ENCODE measurements at places on chromosomes 13 and 19. TPM values are rescaled to one million over a fixed set of nuclear protein-coding genes. Genes with fewer than 3 reads are reported as not detected.

- no peak for ATAC-seq
Measured at GRCh38 chr13:110416131-110417025, 109.3 kb downstream of the COL4A2 start.

The ZMYM5 gene
- total RNA-seq = 10.7 TPM

- ATAC-seq = no peak
Measured at GRCh38 chr13:89490661-89491060, 1819.5 kb downstream of the SLITRK5 start.

GRCh38 chr19:39553082-39553652, 13.2 kb upstream of the EID2 start:
- ATAC-seq = no peak

DNA sequence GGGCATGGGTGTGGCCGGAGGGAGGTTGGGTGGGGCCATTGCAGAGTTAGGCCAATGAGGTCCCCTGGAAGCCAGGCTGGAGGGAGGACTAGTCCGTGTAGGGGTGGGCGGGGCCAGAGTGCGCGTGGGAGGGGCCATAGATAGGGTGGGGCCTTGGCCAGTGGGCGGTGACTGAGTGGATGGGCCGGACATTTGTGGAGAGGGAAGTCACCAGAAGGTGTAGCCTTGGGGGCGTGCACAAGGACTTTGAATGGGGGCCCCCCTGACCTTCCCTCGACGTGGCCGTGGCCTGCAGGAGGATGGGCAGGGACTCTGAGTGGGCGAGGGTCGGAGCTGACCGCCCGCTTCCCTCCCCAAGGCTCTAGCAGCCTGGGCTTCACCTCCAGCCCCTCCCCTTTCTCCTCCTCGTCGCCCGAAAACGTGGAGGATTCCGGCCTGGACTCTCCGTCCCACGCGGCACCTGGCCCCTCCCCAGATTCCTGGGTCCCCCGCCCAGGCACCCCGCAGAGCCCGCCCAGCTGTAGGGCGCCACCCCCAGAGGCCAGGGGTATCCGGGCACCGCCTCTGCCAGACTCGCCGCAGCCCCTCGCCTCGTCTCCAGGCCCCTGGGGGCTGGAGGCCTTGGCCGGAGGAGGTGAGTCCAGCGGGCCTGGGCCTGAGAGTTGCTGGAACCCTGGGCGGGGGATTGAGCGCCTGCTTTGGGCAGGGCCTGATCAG, 16.5 kb upstream of the B3GNT3 start:
- ATAC-seq = peak; percentile 56

The KIR2DL3 gene
- not detected for total RNA-seq

DNA sequence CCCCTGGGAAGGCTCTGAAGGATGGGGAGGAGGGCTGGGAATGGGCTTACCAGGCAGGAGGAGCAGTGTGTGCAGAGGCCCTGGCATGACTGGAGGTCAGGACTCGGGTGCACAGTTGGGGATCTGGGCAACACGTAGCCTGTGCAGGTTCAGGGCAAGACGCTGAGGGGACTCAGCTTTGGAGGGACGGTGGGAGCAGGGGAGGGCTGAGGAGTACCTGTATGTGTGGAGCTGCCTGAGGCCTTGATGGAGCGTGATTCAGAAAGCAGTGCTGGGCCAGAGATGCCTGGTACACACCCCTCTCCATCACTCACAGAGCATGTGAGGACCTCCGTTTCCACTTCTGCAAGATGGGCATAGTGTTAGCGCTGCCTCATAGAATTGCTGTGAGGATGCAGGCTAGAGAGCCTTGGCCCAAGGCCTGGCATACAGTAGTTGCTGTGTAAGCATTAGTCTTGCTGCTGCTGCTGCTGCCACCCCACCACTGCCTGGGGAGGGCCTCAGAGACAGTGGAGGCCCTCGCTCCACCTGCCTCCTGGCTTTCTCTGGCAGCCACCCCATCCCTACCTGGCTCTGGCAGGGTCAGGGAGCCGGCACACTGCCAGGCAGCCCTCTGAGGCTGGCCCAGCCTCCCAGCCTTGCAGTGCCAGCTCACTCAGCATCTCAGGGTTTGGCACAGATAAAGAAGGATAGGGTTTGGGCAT, 2.4 kb downstream of the PAK4 start:
- no peak for ATAC-seq

DNA sequence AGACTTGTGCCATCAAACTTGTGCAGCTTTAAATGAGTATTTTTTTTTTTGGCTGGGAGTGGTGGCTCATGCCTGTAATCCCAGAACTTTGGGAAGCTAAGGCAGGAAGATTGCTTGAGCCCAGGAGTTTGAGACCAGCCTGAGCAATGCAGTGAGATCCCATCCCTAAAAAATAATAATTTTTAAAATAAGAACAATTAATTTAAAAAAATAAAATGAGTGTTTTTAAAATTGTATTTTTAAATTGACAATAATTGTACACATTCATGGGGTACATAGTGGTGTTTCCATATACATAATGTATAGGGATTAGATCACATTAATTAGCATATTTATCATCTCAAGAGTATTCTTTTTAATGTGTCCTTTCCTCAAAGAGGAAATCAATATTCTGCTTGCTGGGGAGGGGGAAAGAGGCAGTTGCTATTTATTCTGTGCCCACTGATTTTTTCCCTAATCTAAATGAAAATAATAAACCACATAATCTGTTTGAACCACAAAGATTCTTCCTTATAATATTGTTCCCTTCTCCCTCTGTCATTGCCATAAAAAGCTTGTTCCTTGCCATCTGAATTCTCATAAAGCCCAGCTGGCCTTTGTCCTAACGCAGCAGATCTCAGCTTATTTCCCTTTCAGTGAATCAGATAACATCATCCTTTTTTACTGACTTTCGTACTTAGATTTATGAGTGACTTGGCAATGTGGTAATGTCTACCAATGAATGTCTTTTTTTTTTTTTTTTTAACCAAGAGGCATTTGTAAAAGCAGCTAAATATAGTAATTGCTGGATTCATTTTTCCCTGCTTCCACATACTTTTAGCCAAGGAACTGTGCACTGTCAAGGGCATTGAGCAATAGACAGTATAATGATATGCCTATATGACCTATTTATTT, 81.8 kb upstream of the RUBCNL start:
- no peak for ATAC-seq

- ATAC-seq = peak; percentile 64
Measured at GRCh38 chr19:54470991-54471782, 1.9 kb downstream of the CDC42EP5 start.

The MOB3A gene
- 28.1 TPM for total RNA-seq

- ATAC-seq = peak; percentile 71
Measured at GRCh38 chr19:8451885-8452284, 7.1 kb downstream of the HNRNPM start.

DNA sequence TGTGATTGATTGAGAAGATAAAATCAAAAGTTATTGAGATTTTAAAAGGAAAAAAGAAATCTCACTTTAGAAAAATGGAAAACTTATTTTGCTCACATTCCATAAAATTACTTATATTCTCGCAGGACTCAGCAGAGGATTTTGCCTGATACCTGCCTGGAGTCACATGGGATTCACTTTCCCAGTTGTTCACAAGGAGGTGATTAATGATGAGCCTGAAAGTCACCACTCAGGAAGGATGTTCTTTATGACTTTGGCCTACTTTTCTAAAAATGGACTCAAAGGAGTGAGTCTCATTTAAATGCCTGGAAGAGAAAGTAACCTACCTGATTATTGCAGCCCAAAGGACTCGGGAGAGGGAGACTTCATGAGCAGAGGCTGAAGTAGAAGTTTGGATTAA, 34.5 kb upstream of the FAM216B start:
- no peak for ATAC-seq

The ELF1 gene
- 68.9 TPM for total RNA-seq

The LAIR2 gene
- not detected for total RNA-seq

DNA sequence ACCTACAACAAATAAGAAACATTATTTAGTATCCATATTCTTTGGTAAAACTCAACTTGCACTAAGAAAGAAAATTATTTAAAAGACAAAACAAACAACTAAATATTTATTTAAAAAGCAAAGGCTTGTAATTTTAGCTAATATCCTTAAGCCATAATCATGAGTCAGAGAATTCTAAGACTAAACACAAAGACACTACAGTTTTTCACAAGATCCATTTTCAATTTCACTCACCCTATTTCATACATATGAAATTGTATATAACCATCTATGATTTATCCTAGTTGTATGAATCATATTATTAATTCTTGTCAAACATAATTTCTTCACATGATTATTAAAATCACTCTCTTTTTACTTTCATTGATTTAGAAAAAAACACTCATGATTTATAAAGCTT, 64.3 kb downstream of the MICU2 start:
- no peak for ATAC-seq

The ZNF682 gene
- total RNA-seq = 3.3 TPM

DNA sequence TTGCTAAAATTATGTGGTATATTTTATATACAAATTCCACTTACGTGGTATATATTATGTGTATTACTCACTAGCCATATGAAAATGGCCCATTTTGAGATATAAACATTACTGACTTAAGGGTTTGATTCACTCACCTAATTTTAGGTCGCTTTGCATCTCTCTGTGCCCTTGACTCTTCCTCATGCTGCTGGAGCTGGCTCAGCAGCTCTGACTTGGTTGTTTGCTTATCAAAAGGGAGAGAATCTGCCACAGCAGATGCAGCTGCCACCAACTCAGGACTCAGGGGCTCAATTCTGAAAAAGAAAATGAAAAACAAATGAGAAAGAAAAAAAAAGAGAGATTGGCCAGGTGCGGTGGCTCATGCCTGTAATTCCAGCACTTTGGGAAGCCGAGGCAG, 12.2 kb downstream of the MRPS31 start:
- ATAC-seq = no peak

The ZNF814 gene
- total RNA-seq = 6.5 TPM

The KLK3 gene
- total RNA-seq = not detected

The LYL1 gene
- 1.4 TPM for total RNA-seq

GRCh38 chr13:85816413-85816812, 17.2 kb upstream of the SLITRK6 start:
- no peak for ATAC-seq

DNA sequence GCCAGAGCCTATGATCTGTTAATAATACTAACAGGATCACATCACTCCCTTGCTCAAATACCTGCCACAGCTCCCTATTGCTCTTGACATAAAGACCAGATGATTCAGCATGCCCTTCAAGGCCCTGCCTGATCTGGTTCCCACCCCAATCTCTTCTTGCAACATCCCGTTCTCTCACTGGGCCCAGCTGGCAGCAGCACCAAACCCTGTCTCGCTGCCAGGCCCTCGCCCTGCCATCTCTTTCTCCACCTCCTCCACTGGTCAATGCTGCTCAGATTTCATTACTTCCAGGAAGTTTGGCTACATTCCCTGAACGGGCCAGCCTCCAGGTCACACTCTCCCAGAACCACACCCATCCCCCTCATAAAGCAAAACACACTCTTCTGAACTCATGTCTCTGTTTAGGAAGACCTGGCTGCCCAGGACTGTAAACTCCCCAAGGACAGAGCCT, 8.6 kb upstream of the BCAT2 start:
- ATAC-seq = peak; percentile 90

- ATAC-seq = no peak
Measured at GRCh38 chr13:97434397-97435201, 630 bp downstream of the RAP2A start.

DNA sequence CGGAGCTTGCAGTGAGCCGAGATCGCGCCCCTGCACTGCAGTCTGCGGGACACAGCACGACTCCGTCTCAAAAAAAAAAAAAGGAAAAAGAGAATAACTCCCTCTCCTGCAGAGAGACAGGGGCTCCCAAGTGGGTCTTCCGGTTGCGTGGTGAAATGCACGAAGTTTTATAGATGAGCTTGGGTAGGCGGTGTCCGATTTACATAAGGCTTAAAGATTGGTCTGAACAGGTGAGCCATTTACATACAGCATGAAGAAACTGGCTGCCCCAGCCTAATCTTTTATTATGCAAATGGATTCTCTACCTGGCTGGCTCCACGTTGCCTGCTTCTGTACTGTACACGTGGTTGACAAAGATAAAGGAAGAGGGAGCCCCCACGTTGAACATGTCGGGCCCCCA, 19.5 kb downstream of the ADGRE2 start:
- peak; percentile 79 for ATAC-seq

DNA sequence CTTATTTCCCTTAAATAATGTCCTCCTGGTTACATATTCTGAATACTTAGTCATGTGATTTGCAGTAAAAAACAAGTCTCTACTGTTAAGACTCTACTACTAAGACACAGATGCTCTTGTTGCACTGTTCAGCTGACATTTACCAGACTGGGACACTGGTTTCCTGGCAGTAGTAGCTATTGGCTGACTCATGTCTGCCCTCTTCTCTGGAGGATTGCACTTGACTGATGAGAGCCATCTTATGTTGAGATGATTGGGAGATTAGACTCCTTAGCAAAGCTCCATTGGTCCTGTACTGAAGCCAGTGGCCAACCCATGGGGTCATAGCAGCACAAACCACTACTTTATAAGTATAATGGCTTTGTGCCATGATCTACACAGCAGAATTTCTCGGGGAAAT, 1672.6 kb upstream of the PCDH20 start:
- ATAC-seq = no peak

The RGL3 gene
- 0.64 TPM for total RNA-seq

The KLK14 gene
- 0.68 TPM for total RNA-seq

The ZNF791 gene
- total RNA-seq = 14.7 TPM

The F10 gene
- total RNA-seq = 0.56 TPM

DNA sequence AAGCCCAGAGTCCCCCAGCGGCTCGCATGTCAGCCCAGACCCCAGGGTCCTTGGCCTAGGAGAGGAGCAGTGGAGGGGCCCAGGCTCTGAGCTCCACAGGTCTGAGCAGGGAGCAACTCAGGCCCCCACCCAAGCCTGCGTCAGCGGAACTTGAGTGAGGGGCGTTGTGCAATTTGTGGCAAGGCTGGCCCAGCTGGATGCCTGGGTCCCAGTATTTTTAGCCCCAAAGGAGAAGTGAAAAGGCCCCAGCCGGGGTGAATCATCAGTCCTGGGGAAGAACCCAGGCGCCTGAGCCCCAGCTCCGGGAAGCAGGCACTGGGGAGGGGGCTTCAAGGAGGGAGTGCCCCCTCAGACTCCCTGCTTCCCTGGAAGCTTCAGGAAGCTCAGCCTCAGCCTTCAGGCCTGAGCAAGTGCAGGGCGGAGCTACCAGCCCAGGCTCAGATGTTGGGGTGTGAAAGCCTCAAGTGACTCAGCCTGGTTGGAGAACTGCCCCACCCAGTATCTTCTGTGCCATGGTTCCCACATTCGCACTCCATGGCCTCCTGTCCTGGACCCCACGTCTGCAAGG, 7.2 kb downstream of the MED29 start:
- ATAC-seq = peak; percentile 65

DNA sequence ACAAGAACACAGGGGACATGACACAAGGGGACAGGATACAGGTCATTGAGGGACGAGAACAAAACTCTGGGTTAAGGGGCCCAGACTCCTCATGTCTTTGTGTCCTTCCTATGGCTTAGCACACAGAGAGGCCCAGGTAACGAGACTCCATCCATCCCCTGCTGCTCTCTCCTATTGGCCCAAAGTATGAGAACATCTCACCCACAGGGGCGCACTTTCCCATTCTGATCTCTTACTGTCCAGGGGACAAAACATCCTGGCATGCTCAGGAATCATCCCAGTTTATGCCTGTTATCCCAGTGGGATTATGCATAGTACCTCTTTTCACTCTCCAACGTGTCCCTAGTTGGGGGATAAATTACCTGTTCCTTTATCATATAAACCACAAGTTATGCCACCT, 19.2 kb downstream of the C13orf42 start:
- ATAC-seq = no peak

- peak; percentile 53 for ATAC-seq
Measured at GRCh38 chr19:51695088-51695487, 2.0 kb downstream of the SPACA6 start.

- no peak for ATAC-seq
Measured at GRCh38 chr19:1645299-1645698, 7.1 kb downstream of the TCF3 start.

GRCh38 chr19:15195371-15196334, 5.1 kb downstream of the NOTCH3 start:
- peak; percentile 77 for ATAC-seq

The ZNF444 gene
- 10.4 TPM for total RNA-seq

- ATAC-seq = no peak
Measured at GRCh38 chr19:56919308-56919995, 78.9 kb upstream of the PEG3 start.

Data from esophagus mucosa (tissue), 1 donor.